ENCODE measurements at places on chromosomes 6 and 20.

DNA sequence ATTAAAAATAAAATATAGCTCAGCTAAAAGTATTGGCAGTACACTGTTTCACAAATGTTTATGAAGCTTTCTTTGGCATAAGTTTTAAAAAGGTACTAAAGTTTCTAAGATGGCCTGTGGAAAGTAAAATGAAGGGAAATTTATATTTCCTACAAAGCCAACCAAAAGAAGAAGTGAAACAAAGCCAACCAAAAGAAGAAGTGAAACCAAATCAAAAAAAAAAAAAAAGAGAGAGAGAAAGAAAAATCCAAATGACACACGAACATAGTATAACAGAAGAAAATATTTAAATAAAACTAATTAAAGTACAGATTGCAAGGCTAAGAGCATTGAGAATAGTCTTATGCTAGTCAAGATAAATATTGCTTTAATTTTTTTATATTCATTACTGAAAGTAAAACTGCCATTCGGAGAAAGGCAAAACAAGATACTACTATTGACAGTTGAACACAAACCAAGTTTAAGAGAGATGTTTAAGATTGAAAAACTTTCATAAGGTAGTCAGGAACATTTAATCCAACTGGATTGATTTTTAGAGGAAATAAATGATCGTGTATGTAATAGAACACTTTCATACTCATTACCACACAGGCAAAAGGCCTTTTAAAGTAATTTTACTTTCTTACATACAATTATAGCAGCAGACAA lies 12.8 kb upstream of the KHDRBS2 start:
- DNase-seq, result no peak

DNA sequence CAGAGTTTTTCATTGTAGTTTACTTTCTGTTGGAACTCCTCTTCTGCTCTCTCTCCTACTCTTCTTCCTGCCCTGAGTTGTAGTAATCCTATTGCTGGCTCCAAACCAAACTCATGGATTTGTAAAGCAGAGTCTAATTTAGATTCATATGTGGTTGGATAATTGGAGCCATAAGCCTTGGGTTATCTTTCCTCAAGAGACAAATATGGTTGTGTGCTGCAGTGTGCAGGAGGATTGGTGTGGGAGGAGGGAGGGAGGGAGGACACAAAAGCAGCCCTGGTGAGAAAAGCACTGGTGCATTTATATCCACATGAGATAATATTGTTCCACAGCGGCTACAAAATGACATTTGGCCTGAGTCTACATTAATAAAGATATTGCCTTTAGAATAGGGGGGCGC lies 4.2 kb downstream of the HLA-G start:
- DNase-seq, result peak; percentile 7

- no peak for DNase-seq
These were observed 42.1 kb upstream of the SLC22A3 start for GRCh38 chr6:160305926-160306713.

DNA sequence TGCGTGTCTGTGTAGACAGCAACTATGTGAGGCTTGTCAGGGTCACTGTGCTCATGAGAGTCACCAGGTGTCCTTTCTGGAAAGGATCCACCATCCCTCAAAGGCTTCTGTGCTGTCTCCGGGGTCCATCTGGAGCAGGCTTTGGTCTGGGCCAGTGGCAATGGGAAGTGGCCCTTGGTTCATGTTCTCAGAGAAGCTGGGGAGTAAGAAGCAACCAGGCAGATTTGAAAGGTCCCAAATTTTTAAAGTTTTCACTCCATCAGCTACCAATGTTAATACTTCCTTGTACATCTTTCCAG lies 68.2 kb downstream of the GCNT2 start:
- DNase-seq, result no peak

GRCh38 chr6:74651948-74652842 lies 553.7 kb downstream of the COL12A1 start:
- peak; percentile 22 for DNase-seq

DNA sequence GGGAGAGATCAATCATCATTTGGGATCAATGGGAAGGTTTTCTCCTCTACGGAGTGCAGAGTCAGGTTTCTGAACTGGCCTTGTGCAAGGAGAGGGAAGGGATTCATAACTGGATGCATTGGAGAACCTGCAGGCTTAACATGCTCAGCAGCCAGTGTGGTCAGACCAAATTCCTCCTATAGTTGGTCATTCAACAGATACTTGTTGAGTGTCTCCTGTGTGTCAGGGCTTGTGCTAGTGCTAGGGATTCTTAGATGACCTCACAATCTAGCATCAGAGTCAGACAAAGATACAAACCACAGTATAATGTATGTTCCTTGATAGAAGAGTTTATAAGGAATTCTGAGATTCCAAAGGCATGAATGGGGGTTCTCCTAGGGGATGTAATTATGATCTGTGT lies 23.9 kb downstream of the RALY start:
- DNase-seq, result peak; percentile 94

- DNase-seq, result no peak
These were observed 40.6 kb upstream of the RSPO3 start for GRCh38 chr6:127077886-127078285.

DNA sequence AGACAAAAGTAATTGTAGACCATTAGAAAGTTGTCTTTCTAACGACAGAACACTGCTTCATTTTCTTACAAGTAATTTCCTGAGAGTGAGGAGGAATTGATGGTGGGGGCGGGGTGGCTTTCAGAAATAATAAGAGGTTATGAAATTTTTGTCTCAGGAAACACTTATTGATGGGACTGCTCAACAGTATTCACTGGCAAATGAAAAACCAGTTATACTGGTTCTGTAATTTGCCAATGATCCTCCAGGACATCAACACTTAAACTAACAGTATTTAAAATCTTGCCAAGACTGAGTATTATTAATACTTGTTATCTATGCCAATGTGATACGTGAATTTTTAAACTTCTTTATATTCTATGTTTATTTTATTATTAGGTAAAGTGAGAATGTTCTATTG lies 41.8 kb upstream of the FUT9 start:
- DNase-seq, result no peak

DNA sequence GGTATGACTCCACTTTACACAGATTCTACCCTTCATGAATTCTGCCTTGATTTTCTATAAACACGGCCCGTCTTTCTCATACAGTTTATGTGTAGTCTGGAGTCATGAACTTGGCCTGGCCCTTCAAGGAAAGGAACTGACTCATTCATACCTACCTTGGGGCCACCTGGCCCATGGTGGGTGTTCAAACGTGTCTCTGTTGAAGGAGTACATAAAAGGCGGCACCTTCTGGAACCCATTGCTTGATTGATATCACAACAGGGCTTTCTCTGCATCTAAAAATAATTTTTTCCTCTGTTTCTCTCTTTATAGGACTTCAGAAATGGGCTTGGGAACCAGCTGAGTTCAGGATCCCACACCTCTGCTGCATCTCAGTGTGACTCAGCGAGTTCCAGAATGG lies 363.0 kb upstream of the SOX4 start:
- peak; percentile 5 for DNase-seq

GRCh38 chr6:170124836-170125235 lies 166.0 kb downstream of the DLL1 start:
- no peak for DNase-seq

DNA sequence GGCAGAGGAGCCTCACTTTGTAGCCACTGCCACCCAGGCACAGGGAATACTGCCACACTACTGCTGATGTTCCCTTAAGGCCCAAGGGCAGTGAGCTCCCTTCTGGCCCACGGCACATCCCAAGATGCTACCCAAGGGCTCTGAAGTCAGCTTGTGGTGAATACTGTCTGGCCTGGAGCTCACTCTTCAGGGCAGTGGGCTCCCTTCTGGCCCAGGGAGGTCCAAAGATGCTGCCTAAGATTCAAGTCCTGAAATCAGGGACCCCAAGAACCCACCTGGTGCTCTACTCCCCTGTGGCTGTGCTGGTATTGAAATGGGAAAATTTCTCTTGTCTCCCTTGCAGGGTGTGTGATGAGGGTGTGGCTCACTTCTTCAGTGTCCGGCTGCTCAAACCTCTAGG lies 132.8 kb downstream of the TINAG start:
- no peak for DNase-seq

DNA sequence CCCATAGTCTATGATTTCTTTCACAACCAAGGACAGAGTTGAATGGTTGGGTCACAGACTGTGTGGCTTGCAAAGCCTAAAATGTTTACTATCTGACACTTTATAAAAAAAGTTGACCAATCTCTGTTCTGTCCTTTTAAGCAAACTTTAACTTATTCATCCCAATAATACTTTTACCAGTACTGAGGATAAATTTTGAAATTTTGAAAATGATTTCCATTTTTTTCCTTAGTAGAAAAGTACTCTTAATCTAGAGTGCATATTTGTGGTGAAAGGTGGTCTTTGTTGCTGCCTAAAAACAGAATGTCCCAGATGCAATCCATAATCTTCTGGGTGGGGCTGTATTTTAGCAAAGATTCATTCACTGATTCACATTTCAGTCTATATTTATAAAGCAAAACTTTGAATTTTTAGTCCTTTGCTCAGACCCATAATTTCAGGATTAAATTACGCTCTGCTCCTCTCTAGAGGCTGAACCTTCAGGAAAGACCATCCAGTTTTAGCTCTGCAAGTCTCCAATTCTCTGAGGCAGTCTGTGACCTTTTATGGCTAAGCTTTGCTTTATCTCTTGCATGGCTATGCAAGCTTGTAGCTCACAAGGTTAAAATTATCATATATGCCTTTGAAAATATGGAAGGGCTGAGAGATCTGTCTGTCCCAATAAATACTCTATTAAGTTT lies 573.5 kb downstream of the COL12A1 start:
- DNase-seq, result no peak

DNA sequence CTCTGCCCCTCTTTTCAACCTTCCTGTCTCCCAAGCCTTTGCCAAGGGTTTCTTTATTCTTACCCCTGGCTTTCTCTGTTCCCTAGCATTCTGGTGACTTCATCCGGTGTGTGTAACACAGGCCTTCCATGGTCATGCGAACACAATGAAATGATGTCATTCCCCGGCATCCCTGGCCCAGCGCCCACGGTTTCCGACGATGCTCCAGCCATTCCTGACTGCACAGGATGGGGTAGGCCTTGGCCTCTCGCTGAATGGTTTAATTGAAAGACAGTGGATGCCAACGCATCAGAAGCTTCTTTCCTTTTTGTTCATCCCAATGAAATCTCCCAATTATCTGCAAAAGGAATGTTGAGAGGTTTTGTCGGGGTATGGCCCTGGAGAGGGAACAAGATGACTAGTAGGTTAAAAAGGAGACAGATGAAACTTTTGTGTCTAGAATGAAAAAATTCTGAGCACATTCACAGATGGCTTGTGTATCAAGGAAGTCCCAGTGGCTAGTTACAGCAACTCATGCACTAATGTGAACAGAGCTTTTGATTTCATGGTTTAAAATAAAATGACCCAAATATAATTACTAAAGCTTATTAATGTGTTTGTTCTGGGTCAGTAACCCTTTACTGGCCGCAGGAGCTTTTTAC lies 655.0 kb downstream of the QKI start:
- DNase-seq, result peak; percentile 71

DNA sequence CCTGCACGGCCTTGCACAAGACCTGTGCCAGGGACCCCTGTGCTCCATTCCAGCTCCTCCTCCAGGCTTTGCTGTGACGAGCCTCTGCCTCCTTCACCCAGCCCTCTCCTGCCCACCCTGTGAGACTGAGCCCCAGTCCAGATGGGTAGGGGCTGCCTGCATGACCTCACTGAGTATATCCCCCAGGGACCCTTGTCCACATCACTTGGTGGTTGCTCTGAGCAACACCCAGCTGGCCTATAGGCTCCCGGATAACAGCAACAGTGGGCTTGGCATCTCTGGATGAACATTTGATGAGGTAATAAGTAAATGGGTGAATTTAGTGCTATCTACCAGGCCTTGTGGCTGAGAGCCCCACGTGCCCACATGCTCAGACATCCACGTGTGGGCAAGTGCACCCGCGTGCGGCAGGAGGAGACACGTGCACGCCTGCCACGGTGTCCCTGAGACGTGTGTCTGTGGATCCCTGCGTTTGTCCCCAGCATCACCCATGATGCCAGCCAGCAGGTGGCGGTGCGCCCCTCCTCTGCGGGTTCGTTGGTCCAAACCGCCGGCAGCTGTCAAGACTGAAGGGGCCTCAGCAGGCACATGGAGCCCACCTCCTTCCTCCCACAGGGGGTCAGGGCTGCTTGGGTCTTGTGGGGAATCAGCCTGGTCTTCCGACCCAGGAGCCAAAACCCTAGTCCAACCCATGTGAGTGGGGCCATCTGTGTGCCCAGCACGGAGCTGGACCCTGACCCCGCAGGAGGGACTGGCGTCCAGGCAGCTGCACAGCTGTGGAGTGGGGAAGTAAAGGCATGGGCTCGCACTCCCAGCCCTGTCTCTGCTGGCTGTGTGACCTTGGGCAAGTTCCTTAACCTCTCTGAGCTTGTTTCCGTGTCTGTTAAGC lies 45.9 kb downstream of the FGD2 start:
- peak; percentile 66 for DNase-seq

GRCh38 chr6:155273431-155273830 lies 9.6 kb downstream of the CLDN20 start:
- peak; percentile 98 for DNase-seq

- no peak for DNase-seq
These were observed 15.2 kb downstream of the PGBD1 start for GRCh38 chr6:28296520-28297060.

DNA sequence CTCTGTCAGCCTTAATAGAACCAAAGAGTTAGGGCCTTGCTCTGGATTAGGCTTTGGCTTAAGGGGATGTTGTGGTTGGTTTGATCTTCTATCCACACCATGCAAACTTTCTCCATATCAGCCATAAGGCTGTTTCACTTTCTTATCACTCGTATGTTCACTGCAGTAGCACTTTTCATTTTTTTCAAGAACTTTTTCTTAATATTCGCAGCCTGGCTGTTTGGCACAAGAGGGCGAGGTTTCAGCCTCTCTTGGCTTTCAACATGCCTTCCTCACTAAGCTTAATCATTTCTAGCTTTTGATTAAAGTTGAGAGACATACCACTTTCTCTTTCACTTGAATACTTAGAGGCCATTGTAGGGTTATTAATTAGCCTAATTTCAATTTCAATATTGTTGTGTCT lies 193.1 kb downstream of the NRN1 start:
- DNase-seq, result no peak

DNA sequence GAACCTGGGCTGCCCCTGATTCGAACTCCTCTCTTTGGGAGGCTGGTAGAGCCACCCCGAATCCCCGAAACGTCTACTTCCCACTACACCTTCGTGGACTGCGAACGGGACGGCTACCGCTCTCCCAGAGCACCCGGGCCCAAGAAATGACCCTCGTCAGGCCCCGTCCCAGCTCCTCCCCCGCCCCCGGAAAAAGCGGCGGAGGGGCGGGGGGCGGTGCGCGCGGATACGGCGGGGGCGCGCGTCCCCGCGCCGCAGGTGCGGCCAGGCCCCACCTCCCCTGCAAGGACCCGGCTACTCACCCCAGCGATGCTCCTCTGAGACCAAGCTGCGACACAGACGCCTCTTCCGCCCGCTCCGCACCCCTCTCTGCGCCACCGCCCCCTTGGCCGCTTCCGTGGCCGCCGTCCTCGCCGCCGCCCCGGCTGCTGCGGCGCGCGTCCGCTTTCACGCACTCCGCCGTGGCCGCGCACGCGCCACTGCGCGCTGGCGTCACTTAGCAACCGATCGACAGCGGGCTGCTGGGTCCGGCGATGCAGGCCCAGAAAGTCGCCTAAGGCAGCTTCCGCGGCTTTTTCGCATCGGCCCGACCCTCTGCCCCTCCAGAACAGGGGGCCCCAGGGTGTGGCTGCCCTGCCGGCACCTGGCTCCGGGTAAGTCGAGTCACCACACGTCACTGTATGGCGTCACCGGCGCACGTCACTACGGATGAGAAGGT lies at the start of gene BTBD9:
Gene BTBD9 (minus strand): TSS at position 432 of the 718 bp plus-strand sequence.
- DNase-seq, result peak; percentile 83

All from fibroblast of mammary gland (primary cell).